Psoas muscle (tissue), 8 donors: ENCODE measurements at places on chromosomes 5 and 9. TPM values are rescaled to one million over a fixed set of nuclear protein-coding genes. Genes with fewer than 3 reads are reported as not detected.

DNA sequence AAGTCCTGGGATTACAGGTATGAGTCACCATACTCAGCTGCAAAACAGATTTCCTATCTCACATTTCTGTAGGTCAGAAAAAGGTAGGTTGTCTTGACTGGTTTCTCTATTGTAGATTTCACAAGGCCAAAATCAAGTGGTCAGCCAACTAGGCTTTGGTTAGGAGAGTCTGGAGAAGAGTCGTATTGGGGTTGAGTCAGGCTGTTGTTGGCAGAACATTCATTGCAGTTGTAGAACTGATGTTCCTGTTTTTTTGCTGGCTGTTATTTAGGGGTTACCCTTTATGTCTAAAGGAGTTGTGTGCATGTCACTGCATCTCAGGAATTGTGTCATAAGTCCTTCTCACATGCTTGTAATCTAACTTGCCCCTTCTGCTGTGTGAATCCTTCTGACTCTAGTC is 814.2 kb upstream of the GRAMD2B start:
- no peak for DNase-seq

Gene FOXD4L6
- not detected for polyA plus RNA-seq

GRCh38 chr5:81971111-81971711 is 612 bp upstream of the ATG10 start:
- no peak for DNase-seq

Gene FAM153A
- polyA plus RNA-seq, result 0.04 TPM

DNA sequence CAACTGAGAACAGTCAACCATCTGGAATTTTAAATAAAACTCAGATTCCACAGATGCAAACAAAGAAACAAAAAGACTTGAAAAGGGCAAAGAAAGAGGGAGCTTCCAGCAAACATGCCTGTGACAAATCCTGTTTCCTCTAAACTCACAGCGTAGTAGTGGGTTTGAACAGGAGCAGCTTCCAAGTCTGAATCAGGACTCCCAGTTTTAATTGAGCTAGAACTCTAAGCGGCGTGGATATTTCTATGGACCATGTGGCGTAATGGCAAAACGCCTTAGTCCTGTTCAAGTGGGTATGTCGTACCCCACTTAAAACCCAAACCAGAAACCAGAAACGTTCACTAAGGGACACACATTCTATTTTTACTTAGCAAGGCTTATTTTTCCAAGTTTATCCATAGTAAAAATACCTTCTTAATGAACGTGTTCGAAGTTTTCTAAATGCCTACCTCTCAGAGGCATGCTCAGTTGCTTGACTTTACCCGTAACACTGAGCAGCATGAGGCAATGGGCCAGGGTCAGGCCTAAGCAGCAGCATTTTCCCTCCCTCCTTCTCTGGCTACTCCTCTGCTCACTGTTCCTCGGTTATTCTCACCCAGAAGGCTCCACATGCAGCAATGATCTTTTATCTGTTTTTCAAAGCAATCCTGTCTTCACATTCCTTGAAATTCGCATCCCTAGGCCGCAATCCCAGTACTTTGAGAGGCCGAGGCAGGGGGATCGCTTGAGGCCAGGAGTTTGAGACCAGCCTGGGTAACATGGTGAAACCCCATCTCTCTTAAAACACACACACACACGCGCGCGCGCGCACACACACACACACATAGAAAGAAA is 77.9 kb downstream of the FNBP1 start:
- no peak for DNase-seq

Gene MARVELD2
- 0.09 TPM for polyA plus RNA-seq

- no peak for DNase-seq
Observed at GRCh38 chr5:67037171-67037570, 159.4 kb downstream of the CD180 start.

GRCh38 chr5:133111299-133111698 is 59.5 kb downstream of the HSPA4 start:
- DNase-seq, result peak; percentile 85

DNA sequence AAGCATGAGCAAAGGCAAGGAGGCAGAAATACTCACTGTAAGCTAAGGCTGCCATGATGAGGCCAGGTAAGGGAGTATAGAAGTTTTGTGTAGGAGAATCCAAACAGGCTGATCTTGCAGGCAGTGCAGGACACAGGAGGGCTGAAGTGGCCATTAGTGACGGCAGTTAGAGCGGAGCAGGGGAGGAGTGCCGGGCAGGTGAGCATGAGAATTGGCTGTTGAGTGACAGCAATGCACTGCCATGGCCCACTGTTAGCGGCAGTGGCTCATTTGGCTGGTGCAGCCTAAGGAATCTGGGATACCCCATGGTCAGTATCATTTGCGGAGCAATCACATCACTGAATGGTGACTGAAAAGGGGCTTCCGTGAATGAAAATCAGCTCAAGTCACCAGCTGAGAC is 22.8 kb downstream of the RGS3 start:
- no peak for DNase-seq
